ENCODE measurements at places on chromosomes 2 and 18.
A peak's percentile ranks its signal among the peaks of the same experiment; 100 is the strongest.

GRCh38 chr2:215811003-215811402, 202.3 kb downstream of the MREG start:
- DNase-seq: no peak

DNA sequence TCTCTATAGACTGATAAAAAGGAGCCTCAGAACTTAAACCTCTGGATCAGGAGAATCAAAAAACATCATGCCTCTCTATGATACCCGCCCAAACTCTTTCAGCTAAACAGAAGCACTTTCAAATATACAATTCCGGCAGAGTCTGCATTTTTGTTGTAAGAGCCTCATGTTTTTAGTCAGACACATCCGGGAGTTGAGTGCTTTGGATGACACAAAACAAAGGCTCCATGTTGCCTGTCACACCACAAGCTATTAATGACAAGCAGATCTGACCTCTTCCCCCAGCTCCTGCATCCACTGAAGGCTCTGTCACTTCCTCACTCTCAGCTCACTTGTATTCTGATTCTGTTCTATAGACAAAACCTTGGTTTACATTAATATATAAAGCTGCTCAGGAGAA, 33.2 kb downstream of the SLC38A11 start:
- no peak for DNase-seq

DNA sequence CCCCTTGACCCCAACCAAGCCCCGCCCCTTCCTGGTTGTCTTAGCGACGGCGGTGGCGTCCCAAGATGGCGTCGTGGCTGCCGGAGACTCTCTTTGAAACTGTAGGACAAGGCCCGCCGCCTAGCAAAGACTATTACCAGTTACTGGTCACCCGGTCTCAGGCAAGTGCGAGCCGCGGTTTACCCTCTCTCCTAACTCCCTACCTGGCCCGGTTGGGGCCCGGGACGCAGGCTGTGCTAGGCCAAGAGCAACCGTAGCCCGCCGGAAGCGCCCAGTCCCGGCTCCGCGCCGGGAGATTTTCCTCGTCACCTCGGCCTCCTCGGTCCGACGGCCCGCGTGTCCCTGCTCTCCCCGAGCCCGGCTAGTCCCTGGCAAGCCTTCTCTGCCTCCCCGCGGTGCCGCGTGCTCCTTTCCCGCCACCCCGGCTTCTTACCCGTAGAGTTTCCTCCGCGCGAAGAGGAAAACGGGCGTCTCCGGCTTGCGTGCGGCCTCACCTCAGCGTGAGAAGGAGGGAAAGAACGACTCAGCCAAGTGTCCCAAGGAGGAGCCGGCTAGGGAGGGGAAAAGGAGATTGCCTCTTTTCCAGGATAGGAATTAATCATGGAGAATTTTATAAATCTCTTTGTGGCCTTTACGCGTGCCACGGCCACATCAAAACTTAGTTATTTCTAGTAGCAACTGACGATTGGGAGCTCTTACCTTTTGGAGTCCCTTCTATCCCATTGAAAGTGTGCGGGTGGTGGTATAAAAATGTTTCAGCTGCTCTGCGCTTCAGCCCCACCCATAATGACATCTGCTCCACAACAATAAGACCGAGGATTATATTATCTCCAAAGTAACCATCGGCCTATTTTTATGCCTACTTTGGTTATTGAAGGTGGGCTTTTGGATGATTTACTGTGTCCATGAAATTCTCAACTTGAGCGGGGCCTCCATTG, at the start of gene FBXO36:
TSS of gene FBXO36 (plus strand) at position 55 of the 938 bp plus-strand sequence. CDS start at position 66, 11 bp downstream.
- peak; percentile 85 for DNase-seq

DNA sequence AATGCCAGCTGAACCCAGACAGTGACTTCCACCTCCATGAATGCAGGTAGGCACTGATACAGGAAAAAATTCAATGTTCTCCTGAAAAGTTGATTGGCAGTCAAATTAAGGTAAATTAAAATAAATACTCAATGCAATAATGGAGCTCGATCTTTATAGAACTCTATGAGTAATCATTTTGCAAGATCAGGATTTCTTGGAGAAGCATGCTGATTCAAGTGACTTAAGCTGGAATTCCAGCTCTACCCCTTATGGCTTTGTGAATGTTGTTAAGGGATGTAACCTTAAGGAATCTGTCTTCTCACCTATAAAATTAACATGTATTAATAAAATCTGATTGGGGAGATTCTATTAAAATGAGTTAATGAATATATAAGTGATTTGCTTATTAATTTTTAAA, 145.1 kb downstream of the QPCT start:
- DNase-seq: no peak

- DNase-seq: no peak
These were observed 129.0 kb downstream of the CAMKMT start for GRCh38 chr2:44490726-44491125.

- DNase-seq: no peak
These were observed 768.4 kb downstream of the TDRD15 start for GRCh38 chr2:21892140-21892539.

GRCh38 chr2:138071720-138072719, 107.7 kb downstream of the HNMT start:
- no peak for DNase-seq

DNA sequence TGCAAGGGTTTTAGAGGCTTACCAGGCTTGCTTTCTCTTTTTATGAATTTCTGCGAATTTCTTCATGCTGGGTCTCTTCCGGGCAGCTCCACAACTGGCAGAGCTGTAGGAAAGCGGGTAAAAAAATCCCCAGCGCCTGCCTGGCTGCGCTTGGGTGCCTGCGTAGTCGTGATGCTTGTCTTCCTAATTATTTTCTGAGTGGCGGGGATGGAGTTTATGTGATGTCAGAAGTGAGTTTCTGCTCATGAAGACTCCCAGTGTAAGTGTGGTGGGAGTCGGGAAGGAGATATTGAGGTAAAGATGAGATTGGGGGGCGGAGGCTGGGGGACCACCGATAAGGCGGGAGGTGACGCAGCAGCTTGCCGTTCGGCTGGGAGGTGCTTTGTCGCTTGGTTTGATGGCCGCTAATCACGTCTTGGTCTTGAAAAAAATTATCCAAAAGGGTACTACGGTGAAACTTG, 229.8 kb downstream of the LDLRAD4 start:
- no peak for DNase-seq

DNA sequence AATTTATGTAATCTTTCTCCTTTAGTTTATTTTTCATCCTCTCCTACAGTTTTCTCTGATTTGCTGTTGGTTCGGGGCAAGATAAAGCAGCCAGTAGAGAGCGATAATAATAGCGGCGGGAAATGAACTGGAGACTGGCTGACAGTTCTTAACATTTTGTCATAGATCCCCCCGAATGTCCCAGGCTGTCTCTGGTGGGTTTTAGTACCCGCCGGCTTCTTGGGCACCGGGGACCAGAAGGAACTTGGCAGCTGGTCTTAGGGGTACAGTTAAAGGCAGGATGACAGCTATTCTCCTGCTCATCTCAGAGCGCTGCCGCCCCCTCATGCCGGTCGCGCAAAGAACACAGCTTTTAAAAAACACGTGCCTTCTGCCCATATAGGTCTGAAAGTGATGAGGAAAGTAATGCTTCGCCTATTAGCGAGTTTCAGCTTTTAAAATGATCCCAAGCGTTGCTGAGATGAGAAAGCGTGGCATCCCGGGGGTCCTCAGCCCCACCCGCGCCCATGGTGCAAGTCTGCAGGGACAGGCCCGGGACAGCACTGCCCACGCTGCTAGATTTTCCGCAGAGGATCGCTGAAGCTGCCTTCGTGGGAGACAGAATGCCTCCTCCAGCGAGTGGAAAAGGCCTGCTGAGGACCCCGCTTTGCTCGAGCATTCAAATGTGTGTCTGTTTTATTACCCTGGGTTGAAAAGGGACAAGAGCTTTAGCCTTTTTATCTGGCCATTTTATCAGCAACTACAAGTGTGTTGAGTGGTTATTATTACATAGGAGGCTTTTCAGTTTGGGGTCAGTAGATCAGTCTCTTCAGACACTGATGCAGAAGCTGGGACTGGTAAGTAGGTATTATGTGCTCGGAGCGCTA, 3.8 kb downstream of the ONECUT2 start:
- no peak for DNase-seq

DNA sequence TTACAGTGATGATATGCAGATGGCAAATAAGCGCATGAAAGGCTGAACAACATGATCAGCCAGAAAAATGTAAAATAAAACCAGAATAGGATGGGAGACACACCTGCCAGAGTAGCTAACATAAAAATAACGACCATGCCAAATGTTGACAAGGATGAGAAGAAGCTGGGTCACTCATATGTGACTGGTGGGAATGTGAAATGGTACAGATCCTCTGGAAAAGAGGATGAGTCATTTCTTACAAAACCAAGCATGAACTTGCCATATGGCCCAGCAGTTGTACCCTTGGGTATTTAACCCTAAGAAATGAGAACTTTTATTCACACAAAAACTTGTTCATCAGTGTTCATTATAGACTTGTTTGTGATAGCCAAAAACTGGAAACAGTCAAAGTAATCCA, 143.8 kb downstream of the SH3BP4 start:
- DNase-seq: no peak

- no peak for DNase-seq
These were observed 905.1 kb downstream of the NRXN1 start for GRCh38 chr2:50126845-50127244.

DNA sequence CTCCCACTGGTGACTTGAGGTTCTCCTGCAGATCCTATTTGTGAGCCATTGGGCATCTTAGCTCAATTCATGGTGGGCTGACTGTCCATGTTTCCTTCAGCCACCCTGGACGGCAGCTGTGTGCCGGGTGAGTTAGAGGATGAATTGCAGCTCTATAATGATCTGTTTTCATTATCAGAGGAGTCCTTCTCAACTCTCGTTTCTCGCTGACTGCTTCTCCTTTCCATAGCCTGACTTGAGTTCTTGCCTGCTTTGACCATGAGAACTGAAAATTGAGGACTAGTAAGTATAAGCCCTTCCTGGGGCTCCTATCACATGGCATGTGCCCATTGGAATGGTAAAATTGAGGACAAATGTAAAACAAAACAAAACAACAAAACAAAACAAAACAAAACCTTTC, 121.8 kb downstream of the CDC42EP3 start:
- DNase-seq: no peak

DNA sequence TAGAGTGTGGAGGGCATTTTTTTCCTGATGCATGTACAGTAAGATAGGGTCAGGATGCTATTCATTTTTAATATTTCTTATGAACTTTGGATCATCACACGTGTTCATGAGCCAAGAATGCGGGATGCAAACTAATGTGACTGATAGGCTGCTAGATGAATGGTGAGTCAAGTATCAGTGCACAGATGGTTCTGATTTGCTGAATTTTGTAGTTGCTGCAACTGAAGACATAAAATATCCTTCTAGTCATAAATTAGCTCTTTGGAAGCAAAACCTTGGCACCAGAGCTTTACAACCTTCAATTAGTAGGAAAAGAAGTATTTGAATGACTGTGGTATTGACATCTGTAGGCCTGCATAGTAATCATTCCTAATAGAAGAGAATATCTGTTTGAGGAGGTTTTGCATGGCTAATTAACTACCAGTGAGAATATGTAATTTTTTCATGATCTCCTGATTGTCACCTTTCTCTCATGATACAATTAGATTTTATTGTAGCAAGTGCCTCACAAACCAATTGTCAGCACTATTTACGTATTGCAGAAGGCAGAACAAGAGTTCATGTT, 94.0 kb downstream of the VRK2 start:
- DNase-seq: no peak

DNA sequence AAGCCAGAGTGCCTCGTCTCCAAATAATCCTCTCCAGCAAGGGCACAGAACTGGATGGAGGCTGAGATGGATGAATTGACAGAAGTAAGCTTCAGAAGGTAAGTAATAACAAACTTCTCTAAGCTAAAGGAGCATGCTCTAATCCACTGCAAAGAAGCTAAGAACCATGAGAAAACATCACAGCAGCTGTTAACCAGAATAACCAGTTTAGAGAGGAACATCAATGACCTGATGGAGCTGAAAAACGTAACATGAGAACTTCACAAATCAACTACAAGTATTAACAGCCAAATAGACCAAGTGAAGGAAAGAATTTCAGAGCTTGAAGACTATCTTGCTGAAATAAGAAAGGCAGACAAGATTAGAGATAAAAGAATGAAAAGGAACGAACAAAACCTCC, 32.3 kb downstream of the WDPCP start:
- DNase-seq: no peak

DNA sequence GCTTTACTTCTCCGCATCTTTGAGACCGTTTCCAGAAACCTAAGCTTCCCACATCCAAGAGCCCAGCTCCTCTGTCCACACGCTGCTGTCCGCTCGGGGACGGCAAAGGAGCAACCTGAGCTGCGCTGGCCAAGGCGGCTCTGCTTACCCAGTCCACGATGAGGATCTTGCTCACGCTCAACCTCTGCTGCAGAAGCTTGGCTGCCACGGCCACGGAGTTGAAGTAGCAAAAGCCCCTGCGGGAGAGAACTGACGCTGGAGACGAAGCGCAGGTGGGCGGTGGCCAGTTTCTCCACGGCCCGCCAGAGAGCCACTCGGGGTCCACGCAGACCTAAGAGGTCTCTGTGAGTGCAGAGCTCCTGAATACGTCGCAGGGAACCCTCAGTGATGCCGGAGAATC, 236.1 kb downstream of the TWIST2 start:
- no peak for DNase-seq

DNA sequence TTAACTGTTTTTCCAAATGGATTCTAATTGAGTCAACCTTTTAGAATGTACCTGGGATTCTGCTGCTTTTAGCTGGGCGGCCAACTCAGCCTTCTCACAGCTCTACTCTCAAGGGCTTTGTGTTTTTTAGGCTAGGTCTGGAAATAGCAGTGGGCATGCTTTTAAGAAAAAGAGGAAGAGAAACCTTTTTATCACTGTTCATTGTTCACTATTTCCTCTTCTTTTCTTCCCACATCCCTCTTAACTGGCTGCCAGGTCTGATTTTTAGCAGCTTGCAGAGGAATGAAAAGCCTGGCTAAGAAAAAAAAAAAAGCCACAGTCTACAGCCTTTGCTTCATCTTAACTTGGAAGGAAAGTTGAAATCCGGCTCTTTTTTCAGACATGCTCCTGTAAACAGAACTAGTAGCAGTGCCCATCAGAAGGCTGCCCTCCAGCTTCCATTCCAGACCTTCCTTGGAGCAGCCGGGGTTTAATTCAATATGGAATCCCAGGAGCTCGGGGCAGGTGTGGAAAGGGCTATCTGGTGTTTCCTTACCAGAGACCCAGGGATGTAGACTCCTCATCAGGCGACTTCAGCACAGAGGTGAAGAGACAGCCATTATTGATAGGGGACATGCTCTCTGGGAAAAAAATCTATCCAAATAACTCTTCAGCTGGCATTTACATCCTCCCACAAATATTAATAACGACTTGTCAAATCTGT, 230.7 kb downstream of the MYO3B start:
- DNase-seq: no peak

- DNase-seq: no peak
These were observed 92.8 kb upstream of the MSH2 start for GRCh38 chr2:47309952-47310800.

Data from stimulated activated CD8-positive, alpha-beta memory T cell treated with anti-CD3 and anti-CD28 coated beads, Interleukin-4, amount 100 ng/mL, for 24 hours (primary cell).